ENCODE measurements at places on chromosomes 3 and 15. TPM values are rescaled to one million over a fixed set of nuclear protein-coding genes. Genes with fewer than 3 reads are reported as not detected.

GRCh38 chr3:172157564-172158258, 118.3 kb downstream of the FNDC3B start:
- no peak for DNase-seq

C3orf49 gene
- not detected for polyA plus RNA-seq

GRCh38 chr15:68781766-68782588, 38.7 kb downstream of the ANP32A start:
- DNase-seq = no peak

TIGIT gene
- 0.18 TPM for polyA plus RNA-seq

NMNAT3 gene
- polyA plus RNA-seq = 11.9 TPM

DNA sequence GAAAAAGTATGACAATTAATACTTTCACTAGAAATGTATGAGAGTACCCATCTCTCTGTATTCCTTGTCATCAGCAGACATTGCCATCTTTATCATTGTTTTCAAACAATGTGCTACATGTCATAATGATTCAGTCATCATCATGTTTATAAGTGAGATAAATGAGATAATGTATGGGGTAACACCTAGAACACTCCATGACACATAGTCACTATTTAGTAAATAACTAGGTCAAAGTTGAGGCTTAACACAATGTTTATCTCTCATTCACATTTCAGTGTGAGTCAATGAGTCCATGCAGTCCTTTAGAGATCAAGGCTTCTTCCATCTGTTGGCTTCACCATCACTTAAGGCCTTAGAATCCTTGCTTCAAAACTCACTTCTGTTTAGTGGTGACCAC, 70.0 kb downstream of the NLGN1 start:
- DNase-seq = no peak

ARGFX gene
- polyA plus RNA-seq = not detected

- DNase-seq = no peak
Measured at GRCh38 chr3:151839313-151839631, 25.4 kb downstream of the AADAC start.

ASB14 gene
- polyA plus RNA-seq = not detected

GRCh38 chr15:64453689-64454037, 6.7 kb upstream of the ZNF609 start:
- DNase-seq = no peak

COL7A1 gene
- polyA plus RNA-seq = 19.7 TPM

DNA sequence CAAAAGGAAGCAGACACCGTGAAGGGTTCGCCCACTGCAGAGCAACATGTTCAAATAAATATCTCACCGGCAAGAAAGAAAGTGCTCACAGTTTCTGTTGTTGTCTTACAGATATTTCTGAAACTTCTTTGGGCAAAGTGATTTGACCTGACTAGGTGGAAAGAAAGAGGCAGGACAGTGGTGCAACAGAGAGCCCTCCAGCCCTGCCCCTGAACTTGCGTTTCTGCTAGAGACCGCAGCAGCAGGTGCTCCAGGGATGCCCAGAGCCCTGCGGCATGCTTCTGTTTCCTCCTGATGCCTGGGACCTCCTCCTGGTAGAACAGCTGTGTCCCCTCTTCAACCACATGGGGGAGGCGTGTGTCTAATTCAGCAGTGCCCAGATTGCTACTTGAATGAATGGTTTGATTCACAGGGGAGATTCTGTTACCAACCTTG, 123.4 kb downstream of the ATP10A start:
- no peak for DNase-seq

Measured in urinary bladder (tissue), 4 donors.